ENCODE measurements at places on chromosomes 16 and 17. TPM values are rescaled to one million over a fixed set of nuclear protein-coding genes. Genes with fewer than 3 reads are reported as not detected.

DNA sequence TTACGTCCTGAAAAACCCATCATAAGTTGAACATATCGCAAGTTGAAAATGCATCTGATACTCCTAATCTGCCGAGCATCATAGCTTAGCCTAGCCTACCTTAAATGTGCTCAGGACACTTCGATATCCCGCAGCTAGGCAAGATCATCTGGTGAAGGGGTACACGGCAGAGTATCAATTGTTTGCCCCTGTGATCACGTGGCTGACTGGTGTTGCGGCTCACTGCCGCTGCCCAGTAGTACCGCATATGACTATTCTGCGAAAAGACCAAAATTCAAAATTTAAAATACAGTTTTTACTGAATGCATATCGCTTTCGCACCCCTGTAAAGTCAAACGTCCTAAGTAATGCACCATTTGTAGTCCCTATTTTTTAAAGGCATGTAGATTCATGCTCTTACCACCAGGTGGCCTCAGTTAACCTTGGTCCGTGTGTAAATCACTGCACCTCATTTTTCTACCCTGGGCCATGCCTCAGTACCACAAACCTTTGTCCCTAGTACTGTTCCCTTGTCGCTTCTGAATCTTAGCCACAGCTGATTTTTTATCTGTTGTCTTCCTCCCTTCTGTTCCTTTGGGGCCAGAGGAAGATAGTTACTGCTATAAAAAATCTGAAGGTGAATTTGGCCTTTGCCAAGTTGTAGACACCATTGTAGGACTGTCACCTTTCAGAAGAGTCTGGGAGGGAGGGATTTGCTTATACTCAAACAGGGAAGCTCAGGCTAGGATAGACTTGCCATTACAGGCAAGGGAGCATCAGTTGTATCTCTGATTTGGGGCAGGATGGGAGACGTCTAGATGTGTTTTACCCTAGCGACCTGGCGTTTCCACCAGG lies 34.4 kb downstream of the WWP2 start:
- DNase-seq = no peak
- no peaks in the 10 kb centered on the region for H3K27me3 ChIP-seq
- no peaks in the 10 kb centered on the region for H3K36me3 ChIP-seq

DNA sequence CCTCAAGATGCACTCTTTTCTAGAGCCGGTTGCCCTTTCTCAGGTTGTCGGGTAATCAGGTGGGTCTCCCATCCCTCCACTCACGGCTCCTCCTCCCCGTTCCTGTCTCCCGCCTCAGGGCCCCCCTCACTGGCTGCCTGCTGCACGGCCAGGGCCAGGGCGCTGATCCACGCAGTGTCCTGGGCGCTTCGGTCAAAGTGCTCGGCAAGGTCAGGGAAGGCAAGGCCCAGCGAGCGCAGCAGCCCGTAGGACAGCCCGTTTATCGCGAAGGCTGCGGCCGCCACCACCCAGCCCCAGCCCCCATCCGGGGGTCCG lies 753 bp downstream of the SLC16A11 start:
- peak overlapping the region; percentile 40 for H3K4me3 ChIP-seq
- DNase-seq = no peak
- H3K27me3 ChIP-seq = no peaks in the 10 kb centered on the region

DNA sequence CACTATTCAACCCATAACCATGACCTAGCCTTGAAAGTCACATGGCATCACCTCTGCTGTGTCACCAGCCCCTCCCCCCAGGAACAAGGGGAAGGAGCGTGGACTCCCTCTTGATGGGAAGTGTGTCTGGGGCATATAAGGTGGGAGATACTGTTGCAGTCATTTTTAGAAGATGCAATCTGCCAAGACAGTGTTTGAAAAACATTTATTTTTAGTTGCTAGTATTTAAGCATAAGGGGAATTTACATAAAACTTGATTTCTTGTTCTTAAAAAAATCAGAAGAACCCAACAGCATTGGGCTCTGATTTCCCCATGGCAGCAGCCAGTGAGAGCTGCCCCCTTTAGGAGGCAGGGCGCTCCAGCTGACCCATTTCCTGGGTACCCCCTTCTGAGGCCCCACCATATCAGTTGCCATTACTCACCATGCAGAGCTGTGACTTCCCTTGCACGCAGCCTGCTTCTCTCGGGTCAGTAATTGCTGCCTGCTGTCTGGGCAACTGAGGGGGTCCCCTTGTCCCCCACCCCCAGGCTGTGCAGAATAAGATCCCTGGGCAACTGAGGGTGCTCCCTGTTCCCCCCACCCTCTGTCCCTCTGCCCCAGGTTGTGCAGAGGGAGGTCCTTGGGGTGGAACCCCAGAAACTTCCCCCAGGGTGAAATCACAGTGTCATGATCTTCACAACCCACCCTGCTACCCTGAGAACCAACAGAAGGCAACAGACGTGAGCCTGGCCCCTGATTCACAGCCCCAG lies 11.8 kb upstream of the CDC42EP4 start:
- H3K4me3 ChIP-seq = peak overlapping the region; percentile 49
- no peaks in the 10 kb centered on the region for H3K36me3 ChIP-seq
- H3K27me3 ChIP-seq = no peaks in the 10 kb centered on the region
- DNase-seq = no peak
- no peaks in the 10 kb centered on the region for H3K4me1 ChIP-seq
- H3K27ac ChIP-seq = peak overlapping the region; percentile 92

DNA sequence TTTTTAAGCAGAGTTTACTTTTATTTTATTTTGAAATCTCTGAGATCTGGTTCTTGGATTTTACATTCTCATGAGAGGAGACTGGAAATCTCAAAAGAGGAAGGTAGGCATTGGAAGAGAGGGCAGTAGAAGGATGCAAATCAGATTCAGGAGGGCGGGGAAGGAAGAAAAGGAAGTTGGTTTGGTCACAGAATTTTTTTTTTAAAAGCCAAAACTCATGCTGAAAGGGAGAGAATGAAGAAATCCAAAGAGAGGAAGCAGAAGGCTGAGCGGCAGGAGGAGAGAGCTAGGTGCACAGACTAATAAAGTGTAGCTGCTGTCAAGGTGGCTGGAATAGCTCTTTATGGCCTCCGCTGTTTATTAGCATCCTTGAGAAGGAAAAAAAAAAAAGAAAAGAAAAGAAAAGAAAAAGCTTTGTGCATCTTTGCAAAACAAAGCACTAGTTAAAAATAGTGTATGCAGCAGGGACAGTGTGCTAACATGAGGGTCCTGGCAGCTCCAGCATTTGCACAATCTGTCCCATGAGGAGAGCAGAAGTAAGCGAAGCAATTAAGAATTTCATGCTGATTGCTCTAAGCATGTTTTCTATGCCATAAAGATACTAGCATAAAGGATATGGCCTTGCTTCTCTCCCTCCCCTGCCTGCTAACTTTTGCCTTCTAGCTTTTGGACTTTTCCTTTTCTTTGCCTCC lies 194.2 kb downstream of the ZFHX3 start:
- no peak overlapping the region for H3K4me3 ChIP-seq
- H3K27ac ChIP-seq = no peak overlapping the region
- no peaks in the 10 kb centered on the region for H3K4me1 ChIP-seq
- H3K36me3 ChIP-seq = no peaks in the 10 kb centered on the region
- DNase-seq = no peak

GRCh38 chr16:66134875-66135274 lies 231.6 kb upstream of the CDH5 start:
- no peaks in the 10 kb centered on the region for H3K36me3 ChIP-seq
- H3K27me3 ChIP-seq = no peaks in the 10 kb centered on the region
- no peak overlapping the region for H3K27ac ChIP-seq
- DNase-seq = no peak
- H3K4me3 ChIP-seq = no peak overlapping the region
- no peaks in the 10 kb centered on the region for H3K4me1 ChIP-seq

DNA sequence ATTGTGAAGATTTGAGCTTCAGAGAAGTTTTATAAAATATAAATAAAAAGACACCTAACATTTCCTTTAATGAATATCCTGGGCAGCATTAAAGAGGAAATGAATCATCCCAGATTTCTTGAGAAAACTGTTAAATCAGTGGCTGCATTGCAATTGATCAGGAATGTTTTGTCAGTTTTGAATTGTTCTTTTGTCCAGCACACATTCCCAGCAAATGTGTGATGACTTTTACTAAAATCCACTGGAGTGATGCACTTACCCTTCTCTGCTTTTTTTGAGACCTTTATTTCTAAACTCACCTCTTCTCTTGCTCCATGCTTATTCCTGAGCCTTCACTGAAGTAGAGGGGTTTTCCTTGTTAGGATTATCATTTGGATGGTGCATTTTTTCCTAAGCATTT lies 1307.2 kb downstream of the CDH8 start:
- DNase-seq = no peak
- H3K4me1 ChIP-seq = no peaks in the 10 kb centered on the region
- H3K4me3 ChIP-seq = no peak overlapping the region
- no peaks in the 10 kb centered on the region for H3K27me3 ChIP-seq
- no peaks in the 10 kb centered on the region for H3K36me3 ChIP-seq

GRCh38 chr17:61255647-61256046 lies 144.0 kb upstream of the TBX2 start:
- no peaks in the 10 kb centered on the region for H3K4me1 ChIP-seq
- H3K4me3 ChIP-seq = no peak overlapping the region
- H3K36me3 ChIP-seq = no peaks in the 10 kb centered on the region
- DNase-seq = no peak
- H3K27ac ChIP-seq = no peak overlapping the region

DNA sequence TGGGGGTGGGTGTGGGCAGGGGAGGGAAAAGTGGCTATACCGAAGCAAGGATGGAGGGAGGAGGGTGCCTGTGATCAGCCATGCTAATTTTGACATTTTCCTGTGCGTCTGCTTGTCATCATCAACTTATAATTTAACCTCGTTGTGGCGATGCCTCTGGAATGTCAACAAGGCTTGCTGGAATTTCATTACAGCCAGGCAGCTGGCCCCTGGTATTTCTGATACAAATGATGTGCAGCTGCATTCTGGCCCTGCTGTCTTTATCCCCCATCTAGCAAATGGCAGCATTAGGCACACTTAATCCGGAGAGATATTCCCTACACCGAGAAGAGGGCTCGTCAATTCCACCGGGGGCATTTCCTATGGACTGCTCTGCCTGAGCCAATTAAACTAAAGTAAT lies 278.3 kb upstream of the CCL2 start:
- no peaks in the 10 kb centered on the region for H3K4me1 ChIP-seq
- H3K27me3 ChIP-seq = peaks cover 7% of the 10 kb centered on the region
- no peak for DNase-seq
- H3K27ac ChIP-seq = no peak overlapping the region

DNA sequence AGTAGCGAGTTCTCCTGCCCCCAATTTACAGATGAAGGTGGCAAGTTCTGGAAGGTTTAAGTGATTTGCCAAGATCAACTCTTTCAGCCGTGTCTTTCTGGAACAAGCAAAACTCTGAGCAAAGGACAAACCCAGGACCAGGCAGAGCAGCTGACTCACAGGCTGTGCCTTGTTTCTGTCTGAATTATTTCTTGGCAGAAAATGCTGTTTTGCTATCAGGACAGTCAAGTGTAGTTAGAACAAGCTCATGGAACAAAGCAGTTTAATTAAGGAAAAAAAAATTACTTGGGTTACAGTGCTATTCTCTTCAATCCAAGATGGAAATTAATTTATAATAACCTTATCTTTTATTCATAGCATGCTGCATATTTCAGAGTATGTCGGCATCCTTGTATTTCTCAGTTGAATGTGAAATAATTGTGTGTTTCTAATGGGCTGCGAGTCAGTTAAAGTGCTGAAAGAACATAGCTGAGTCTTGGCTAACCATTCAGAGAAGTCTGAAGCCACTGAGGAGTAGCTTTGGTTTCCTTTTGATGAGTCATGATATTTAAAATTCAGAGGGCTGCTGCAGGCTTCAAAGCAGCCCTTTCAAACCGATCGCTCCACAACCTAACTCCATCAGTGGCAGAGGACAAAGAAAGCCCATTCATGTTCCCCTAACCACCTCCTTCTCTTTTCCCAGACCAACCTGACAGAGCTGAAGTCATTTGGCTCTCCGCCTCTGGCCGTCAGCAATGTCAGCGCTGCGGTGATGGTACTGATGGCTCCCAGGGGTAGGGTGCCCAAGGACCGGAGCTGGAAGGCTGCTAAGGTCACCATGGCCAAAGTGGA lies 143.7 kb downstream of the ZNF18 start:
- no peak for DNase-seq
- H3K36me3 ChIP-seq = no peaks in the 10 kb centered on the region
- no peaks in the 10 kb centered on the region for H3K4me1 ChIP-seq
- H3K4me3 ChIP-seq = no peak overlapping the region
- H3K27me3 ChIP-seq = no peaks in the 10 kb centered on the region

- H3K4me3 ChIP-seq = no peak overlapping the region
- no peak for DNase-seq
- H3K4me1 ChIP-seq = no peaks in the 10 kb centered on the region
- no peaks in the 10 kb centered on the region for H3K36me3 ChIP-seq
- H3K27me3 ChIP-seq = no peaks in the 10 kb centered on the region
Observed at GRCh38 chr17:16482253-16482652, 9.7 kb downstream of the LRRC75A start.

- peaks cover 11% of the 10 kb centered on the region for H3K4me1 ChIP-seq
- DNase-seq = peak; percentile 30
- H3K27ac ChIP-seq = peak within 1 kb of the TSS; percentile 95
- H3K27me3 ChIP-seq = no peaks in the 10 kb centered on the region
Observed at GRCh38 chr17:352421-353212, at the start of gene RPH3AL. Gene RPH3AL (minus strand): TSS chr17:352807. CDS start chr17:327543, 25,264 bp downstream.

DNA sequence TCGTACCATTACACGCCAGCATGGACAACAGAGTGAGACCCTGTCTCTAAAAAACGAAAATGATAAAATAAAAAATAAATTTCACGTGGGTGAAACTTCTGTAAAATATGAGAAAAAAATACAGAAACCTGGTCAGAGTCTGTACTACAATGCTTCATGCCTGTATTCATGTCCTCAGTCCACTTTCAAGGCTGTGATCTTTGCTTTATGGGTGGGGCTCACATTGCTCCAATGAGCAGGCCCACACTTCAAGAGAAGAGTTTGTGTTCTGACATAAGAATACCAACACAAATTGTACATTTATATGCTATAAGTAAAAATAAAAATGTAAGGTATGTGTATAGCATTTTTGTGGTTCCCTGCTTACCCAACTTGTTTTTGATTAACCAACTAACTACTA lies 32.2 kb upstream of the ABCA3 start:
- no peak for DNase-seq
- no peaks in the 10 kb centered on the region for H3K27me3 ChIP-seq
- no peaks in the 10 kb centered on the region for H3K4me1 ChIP-seq
- no peak overlapping the region for H3K4me3 ChIP-seq
- no peak overlapping the region for H3K27ac ChIP-seq

- H3K27ac ChIP-seq = no peak overlapping the region
- DNase-seq = no peak
- no peaks in the 10 kb centered on the region for H3K4me1 ChIP-seq
- H3K4me3 ChIP-seq = no peak overlapping the region
Observed at GRCh38 chr17:1506649-1507267, 9.7 kb downstream of the INPP5K start.

The PARN gene
- 33.3 TPM for total RNA-seq

The NPTX1 gene
- total RNA-seq = 0.32 TPM

The CA5A gene
- not detected for total RNA-seq

The SEC14L5 gene
- 1.3 TPM for total RNA-seq

The PDE6G gene
- total RNA-seq = 1.9 TPM

The P3H4 gene
- total RNA-seq = 19.0 TPM

The TMEM106A gene
- total RNA-seq = 9.1 TPM

The NPW gene
- not detected for total RNA-seq

The AANAT gene
- not detected for total RNA-seq
